ENCODE measurements at places on chromosomes 4 and X.

DNA sequence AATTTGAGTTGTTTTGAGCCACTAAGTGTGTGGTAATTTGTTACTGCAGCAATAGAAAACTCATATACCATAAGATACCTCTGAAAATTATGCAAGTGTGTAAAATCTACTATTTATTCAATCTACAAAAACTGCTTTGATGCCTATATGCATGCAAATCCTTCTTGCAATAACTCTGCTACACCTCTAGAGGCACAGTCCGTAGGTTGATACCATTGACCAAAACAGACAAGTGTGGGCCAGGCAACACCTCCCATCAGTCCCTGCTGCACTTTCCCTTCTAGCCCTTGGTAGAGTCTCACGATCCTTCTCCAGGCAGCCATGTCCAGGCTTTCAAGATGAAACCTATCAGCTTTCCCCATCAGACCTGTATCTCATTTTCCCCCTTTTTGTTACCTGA, 48.8 kb upstream of the FAM9A start:
- DNase-seq: no peak

- peak; percentile 56 for DNase-seq
These were observed 161.2 kb upstream of the WDFY3 start for GRCh38 chr4:85127653-85128052.

GRCh38 chr4:109624536-109624935, 64.5 kb downstream of the MCUB start:
- no peak for DNase-seq

DNA sequence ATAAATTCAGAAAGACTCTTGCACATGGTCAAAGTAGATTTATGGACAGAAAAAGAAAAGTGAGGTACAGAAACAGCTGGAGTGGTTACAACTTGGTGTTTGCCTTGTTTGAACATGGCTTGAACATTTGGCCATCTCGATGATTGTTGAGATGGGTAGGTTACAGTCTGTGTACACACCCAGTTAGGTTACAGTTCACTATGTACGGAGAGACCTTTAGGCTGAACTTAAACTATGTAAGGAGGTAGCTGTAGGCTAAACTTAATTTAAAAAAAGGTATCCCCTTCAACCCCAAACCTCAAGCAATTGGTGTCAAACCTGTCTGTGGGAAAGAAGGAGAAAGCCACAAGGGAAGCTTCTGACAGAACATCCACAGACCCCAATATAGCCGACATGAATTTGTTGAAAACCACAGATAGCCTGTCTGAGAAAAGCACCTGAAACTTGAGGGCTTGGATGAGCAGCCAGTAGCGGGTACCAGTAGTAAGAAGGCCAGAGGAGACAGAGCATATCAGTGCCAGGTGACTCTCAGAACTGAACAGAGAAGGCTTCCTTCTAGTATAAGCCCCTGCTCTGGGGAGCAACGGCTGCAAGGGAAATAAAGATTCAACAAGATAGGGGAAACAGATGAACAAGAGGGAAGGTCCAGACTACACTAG, 247.9 kb upstream of the GALNTL6 start:
- no peak for DNase-seq

GRCh38 chr4:47615385-47615784, 130.3 kb downstream of the ATP10D start:
- peak; percentile 49 for DNase-seq

DNA sequence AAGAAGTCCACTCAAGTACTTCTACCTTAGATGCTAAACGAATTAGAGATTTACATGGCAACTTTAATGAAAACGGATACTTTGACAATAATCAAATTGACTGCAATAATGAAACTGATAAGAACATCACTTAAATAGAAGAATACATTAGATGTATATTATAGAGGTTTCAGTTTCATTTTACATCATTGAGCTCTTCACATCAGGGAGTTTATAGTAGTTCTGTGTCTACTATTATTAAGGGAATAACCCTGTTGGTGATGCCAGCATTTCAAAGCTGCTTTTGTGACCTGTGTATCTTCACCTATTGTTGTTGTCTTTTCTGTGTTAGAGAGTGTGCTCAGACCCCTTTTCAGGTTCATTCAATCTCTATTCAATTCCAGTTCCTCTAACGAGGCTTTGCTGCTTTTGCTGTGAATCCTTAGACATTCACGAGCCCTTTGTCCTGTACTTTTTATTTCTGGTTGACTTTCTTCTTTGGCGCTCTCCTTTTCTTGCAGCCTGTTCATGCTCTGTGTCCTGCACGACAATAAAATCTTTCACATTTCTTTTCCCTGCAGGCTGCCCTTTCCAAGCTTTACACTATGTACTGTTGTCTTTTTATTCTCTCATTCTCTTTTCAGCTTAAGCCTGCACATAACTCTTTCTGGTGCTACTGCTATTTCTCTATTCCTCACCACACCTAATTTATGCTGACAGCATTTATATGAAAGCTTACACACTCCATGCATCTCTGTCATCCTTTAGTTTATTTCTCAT, 232.1 kb downstream of the CPE start:
- no peak for DNase-seq

DNA sequence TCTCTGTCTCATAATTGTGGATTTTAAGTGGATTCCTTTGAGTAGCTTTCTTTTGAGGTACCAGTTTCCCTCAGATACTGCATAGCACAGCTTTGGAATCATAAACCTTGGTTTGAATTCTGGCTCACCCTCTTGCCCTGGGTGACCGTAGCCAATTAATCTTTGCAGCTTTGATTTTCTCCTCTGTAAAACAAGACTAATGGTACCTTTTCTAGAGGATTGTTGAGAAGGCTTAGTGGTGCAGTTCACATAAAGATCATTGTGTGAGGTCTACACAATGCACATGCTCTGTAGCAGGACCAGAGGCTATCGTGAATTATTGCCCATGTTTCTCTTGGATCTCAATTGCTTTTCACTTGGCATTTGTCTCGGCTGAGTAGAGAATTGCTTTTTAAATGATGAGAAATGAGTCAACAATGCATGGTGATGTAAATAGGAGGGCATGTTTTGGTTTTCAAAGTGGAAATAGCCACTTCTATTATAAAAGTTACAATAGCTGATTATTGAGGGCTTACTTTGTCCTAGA, 47.9 kb downstream of the TMEM131L start:
- DNase-seq: peak; percentile 78

DNA sequence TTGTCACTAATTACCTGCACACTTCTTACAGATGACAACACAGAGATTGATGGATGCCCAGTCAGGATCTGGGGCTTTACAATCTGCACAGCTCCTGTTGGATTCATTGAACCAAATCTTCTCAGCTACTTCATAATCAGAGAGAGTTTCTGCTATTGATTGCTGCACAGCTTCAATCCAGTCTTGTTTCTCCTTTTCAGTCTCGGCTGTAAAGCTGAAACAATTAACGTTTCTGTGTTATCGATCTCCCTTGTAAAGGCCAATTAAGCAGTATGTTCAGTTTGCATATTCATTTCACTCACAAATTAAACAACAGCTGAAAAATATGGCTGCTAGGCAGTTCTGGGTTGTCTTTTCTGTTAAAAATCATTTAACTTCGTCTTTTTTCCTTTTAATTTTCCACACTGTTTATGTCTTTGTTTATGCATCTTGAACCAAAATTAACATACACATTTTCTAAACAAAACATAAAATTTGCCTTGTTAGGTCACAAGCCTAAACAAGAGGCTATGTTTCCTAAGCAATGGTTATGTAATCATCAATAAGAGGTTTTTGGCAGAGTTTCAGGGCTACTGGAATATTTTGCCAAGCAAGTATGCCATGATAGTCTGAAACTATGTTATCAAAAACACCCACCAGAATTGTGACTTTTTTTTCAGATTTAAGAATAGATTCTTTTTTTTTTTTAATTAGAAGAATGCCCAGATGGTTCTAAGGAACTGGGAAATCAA, 79.2 kb downstream of the ARAP2 start:
- DNase-seq: peak; percentile 29

DNA sequence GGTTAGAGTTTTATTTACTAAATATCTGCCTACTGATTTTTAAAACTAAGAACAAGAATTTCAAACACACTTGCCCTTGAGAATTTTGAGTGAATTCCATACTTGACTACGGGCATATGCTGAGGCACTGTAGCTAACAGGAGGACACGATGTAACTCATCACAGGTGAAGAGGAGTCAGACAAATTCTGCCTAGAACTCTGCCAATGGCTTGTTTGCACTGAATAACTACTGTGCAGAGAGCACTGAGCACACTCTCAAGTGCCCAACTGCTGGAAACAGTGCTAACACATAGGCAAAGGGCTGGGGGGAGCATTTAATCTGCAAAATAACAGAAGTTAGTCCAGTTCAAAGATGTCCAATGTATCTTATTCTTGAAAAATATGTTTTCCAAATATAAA, 104.4 kb downstream of the WDFY3 start:
- no peak for DNase-seq

DNA sequence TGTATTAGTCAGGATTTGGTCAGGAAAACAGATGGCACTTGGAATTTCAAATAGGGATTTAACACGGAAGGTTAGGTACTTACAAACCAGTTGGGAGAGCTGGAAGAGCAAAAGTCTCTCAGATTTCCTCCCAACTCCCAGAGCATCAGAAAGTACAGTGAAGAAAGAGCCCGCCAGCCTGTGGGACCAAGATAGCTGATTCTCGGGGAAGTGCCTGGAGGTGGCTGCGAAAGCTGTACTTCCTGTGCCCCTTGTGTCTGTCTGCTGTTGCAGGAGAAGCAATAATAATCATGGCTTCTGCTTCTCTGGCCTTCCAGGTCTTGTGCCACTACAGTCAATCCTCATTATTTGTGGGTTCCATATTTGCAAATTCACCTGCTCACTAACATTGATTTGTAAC, 221.0 kb upstream of the BCOR start:
- no peak for DNase-seq

GRCh38 chr4:73770917-73771316, 30.5 kb downstream of the CXCL8 start:
- no peak for DNase-seq

DNA sequence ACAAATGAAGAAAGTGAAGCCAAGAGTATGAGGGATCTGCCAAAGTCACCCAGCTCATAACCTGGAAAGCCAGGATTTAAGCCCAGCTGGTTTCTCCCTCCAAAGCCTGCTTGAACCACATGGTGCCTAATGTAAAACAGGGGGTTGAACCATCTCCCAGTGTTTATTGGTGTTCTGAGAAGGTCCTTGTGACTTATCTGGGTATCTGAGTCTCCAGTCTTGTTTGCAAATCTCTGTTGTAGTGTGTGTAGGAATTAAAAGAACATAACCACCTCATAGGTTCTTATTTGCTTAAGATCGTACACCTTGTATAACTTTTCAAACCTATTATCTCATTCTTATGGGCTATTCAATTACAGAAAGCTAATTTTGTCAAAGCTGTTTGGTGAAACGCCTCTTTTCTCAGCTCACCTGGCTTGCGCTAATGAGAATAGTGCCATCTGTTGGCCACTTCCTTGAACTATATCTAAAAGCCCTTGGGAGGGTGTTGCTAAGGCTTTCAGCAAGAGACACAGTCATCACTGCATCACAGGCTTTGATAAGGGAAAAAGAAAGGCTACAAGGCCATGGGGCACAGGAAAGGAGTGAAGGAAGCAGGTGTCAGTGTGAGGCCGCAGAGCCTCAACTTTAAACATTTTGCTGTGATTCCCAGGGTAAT, 34.0 kb downstream of the ETDB start:
- DNase-seq: peak; percentile 66

GRCh38 chrX:41275661-41276609, 58.0 kb upstream of the DDX3X start:
- peak; percentile 44 for DNase-seq

GRCh38 chrX:45070116-45071007, 130.3 kb downstream of the DIPK2B start:
- DNase-seq: peak; percentile 72

DNA sequence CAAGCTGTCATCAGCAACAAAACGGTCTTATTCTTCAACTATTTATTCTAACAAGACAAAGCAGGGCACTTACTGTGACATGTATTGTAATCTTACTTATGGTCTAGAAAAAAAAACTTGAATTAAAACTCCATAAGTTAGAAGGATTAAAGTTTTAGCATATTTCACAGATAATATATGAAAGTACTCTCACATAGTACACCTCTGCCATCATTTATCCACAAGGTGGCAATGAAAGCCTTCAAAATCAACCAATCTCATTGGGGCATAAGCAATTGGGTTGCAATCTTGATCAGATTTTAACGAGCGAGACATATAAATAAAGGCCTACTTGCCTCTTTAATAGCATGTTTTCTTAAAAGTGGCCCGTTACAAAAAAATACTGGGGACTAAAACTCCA, 1382.9 kb downstream of the FAM133A start:
- DNase-seq: peak; percentile 50

DNA sequence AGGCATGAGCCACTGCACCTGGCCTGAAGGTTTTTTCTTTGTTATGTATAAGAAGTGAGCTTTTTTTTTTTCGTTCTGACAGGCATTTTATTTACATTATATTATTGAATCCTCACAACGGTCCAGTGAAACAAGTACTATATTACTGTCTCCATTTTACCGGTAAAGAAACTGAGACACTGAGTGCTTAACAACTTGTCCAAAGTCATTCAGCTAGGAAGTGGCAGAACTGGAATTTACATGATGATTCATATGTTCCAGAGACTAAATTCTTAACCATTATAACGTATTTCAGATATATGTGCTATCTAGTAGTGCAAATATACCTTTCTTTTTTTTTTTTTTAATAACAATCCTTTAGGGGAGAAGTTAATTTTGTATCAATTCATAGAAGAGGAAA, 18.4 kb upstream of the SLC6A14 start:
- peak; percentile 38 for DNase-seq

GRCh38 chr4:180059216-180059881, 2183.9 kb upstream of the TENM3 start:
- DNase-seq: peak; percentile 0

GRCh38 chr4:86386817-86387415, 27.1 kb upstream of the MAPK10 start:
- no peak for DNase-seq

GRCh38 chr4:7288751-7289523, 96.6 kb downstream of the SORCS2 start:
- no peak for DNase-seq

- no peak for DNase-seq
These were observed 12.9 kb upstream of the WDR17 start for GRCh38 chr4:176052744-176053143.

- no peak for DNase-seq
These were observed 17.2 kb downstream of the ABHD18 start for GRCh38 chr4:127982445-127982844.

Data from iris pigment epithelial cell (primary cell).